ENCODE measurements at places on chromosomes 2 and 18.
A peak's percentile ranks its signal among the peaks of the same experiment; 100 is the strongest.

GRCh38 chr2:221981912-221982470, 316.8 kb downstream of the PAX3 start:
- DNase-seq = no peak

DNA sequence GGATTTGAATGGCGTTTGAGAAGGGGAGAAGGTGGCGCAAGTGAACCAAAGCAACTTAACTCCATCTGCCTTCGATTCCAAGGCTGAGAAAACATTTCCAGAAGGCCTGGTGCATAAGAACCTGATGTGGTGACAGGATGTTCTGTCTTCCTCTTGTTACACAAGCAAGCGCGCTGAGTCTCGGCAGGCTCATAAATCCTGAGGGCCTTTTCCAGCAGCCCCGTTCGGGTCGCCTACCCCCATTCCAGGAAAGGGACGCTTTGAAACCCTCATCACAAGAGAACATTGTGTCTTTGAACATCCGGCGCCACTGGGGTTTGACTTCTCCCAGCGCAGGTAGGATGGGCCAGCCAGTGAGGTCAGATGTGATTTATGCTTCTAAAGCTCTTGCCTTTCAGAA, 403.5 kb downstream of the SETBP1 start:
- no peak for DNase-seq

- no peak for DNase-seq
Measured at GRCh38 chr2:81234711-81235110, 930.2 kb upstream of the LRRTM1 start.

GRCh38 chr2:28401411-28401810, 8.8 kb downstream of the FOSL2 start:
- no peak for DNase-seq

GRCh38 chr2:29789911-29790485, 131.4 kb downstream of the ALK start:
- DNase-seq = no peak

DNA sequence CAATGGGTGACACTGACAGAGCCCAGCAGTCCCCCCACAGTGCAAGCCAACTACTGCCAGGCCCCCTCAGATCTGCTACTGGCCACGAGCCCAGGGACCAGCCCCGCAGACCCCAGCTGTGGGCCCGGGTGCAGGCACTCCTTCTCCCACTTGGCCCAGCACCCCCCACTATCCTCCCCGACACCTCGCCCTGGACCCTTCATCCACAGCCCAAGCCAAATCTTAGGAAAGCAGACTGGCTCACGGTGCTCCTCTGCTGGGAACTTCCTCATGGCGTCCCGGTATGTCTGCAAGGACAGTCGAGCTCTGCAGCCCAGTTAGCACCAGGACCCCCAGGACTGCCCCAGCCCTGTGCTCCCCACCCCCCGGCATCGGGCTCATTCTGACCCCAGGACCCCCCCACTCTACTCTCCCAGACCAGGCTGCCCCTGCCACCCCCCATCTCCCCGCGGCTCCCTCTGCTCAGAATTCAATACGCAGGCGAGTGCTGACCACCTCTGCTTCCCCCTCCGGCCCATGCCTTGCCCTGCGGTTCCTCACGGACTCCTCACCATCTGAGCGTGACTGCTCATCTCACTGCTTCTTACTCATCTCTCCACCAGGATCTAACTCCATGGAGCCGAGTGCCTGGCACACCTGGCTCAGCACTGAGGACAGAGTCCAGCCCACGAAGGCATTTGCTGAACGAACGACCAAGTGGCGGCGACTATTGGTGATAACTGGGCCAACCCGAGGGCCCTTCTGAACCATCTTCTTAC, 85.7 kb downstream of the PXDN start:
- DNase-seq = no peak

DNA sequence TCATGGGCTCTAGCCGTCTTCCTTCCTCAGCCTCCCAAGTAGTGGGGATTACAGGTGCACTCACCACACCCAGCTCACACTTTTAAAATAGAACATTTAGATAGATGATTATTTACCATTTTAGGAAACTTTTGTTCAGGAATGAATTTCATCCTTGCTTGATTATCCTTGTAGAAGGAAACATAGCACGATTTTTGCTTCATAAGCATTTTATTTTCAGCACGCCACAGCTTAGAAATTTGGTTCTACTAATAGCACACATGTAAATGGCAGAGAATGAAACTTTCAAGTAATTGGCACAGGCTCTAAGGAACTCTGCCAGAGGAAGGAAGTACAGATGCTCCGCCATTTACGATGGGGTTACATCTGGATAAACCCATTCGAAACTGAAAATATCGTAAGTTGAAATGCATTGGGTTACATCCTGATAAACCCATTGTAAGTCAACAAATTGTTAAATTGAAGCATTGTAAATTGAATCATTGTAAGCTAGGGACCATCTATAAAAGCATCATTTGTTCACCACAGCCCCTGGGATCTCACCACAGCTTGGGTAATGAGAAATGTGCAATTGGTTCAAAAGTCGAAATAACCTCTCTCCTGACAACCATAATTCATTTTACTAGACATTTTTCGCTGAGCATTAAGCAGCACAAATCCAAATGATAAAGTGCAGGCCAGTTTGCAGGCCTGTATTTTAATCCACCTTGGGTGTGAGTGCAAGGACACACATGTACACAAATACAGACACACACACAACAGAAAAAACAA, 33.2 kb downstream of the FRZB start:
- DNase-seq = no peak

DNA sequence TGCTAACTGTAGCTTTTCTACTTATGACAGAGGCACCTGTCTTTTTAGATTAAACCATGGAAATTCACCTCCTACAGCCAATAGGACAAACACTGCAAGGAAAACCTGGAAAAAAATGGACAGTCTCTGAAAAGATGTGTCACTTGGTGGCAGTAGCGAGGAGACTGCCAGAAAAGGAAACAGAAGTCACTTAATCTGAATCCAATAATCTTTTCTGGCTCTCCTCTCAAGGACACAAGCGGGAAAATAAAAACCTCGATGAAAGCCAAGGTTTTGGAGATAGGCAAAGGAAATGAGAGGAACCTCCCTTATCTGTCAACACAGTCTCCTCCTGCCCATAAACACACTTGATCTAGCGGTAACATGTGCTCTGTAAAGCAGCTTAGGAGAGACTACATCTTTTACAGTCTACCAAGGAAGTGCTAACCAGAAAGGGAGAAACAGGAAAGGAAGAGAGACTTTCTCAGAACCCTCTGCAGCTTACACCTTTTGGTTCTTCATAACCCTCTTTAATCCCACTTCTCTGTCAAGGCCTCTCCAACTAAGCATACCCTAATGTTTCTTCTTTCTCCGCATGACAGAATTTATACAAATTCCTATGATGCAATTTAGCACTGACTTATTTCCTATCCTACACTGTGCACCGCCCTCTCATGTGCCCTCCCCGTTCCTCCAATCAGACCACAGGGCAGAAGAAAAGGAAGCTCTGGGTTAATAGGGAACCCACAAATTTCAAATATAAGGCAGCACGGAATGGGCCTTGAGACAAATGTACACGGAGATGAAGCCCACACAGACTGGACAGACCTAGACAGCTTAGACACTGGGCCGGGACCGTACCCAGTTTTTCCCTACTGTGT, 52.8 kb downstream of the CLASP1 start:
- peak; percentile 47 for DNase-seq

- DNase-seq = peak; percentile 86
Measured at GRCh38 chr2:43426305-43427031, 169.4 kb downstream of the THADA start.

DNA sequence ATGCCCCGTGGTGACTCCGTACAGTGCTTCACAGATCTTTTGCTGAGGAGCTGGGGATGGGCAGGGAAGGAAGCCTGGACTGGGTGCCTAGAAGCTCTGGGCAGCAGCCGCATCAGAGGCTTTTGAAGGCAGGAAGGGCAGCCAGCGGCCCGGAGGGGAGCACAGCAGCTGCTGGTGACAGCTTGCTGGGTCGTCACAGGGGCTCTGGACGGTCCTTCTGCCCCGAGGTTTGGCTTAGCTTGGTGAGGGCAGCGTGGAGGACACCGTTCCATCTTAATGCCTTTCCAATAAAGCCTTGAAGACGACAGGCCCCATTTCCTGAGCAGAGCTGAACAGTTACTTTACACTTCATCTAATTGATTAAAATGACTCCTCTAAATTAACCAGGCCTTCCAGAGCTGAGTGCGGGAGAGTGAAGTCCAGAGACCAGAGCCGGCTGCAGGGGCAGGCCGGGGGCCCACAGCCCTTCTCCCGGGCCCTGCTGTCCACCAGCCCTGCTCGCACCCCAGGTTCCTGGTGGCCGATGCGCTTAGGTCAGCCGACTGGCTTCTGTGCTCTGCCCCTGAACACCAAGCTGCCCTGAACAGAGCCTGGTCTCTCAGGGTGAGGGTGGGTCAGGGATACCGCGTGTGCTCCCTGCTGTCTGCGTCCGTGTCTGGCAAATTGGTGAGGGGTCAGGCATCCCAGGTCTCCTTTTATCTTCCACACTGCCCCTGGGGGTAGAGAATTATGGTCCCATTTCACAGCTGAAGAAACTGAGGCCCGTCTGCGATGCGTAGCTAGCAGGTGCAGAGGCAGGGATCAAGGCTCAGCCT, 43.5 kb downstream of the RRM2 start:
- DNase-seq = no peak

DNA sequence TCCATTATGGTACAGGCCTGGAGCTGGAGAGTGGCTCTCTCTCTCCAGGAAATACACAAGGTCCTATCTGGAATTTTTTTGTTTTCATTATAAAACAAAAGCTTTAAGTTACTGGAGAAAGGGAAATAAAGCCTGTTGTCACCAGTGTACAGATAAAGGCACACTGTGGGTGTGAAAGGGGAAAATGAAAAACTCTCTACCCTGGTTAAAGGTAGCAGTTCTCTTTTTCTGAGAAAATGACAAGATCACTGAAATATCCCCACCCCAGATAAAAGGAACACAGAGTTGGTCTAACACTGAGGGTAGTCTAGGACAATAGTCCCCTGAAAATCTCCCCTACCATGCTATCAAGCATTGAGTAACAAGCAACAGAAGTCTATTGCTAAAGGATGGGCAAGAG, 438.7 kb downstream of the MBD2 start:
- DNase-seq = no peak

DNA sequence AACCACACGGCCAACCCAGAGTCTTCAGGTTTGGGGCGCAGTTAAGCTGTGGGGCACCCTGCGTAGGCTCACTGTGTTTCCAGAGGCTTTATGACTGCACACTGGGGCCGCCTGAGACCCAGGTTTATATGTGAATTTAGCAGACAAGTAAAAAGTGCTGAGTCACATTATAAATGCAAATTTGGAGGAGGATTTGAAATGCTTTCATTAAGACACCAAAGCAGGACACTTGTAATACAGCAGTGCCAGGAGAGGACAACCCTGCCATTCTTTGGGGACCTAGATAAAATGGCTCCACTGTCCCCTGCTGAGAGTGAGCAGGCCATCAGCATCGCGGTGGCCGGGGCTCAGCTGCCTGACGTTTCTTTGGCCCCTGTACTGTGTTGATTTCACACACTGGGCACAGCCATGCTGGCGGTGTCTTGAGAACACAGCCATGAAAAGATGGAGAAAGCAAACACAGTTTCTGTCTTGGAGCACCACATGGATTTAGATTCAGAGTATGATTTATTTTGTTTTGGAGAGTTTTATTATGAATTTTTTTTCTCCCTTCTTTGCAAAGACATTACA, 10.2 kb downstream of the ACKR3 start:
- DNase-seq = no peak

DNA sequence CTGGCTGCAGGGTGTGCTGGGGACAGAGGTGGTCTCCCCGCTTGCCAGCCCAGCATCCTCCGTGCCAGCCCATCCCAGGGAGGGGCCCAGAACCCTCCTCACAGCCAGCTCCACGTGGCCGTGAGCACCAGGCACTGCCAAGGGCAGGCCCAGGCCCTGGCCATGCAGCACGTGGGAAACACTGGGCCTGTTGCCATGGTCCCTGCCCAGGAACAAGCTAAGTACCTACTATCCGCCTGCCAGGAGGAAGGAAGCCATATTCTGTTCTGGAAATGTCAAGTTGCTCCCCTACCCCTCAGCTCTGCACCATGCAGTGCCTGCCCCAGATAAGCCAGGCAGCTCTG, 250.6 kb downstream of the CYP26B1 start:
- DNase-seq = no peak

DNA sequence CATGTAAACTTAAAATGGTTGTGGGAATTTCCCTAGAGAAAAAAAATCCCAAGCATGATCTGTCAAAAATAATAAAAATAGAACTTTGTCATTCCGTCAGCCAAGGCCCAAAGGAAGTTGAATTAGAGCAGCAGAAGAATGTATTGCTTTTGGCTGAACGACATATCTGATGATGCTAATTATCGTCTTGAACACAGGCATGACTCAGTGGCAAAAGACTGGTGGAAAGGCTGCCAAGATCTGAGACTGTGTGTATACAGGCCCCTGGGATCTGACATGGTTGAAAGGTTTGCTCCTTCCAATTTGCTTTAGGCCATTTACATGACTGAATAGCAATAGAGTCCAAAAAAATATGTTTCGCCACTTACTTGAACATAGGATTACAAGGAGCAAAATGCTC, 1057.1 kb upstream of the CRIM1 start:
- DNase-seq = no peak

DNA sequence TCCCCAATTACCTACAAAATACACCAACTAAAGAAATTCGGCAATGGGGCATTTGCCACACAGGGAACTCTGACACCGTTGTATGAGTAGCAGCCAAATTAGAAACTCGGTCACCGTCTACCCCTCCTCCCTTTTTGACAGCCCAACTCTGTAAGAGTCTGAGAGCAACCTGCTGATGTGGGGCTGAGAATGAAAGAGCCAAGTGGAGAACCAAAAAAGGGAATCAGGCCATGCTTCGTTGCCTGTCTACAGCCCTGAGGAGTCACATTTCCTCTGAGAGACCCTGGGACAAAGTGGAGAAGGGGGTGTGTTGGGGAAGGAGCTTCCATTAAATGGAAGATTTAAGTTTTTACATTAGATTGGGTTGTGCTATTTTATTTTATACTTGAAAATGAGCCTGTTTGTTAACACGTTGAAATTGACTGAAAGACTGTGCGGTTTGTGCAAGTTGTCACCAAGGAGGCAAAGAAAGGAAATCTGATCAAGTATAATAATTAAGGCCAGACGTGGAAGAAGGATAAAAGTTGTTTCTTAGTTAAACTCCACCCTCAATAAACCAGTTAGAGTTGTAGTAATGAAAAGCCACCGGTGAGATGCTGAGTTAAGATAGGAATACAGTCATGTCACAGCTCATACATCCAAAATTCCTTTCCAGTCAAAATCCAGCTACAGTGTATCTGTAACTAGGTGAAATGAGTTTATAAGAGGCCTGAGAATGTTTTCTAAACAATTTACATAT, 131.7 kb upstream of the CREB1 start:
- no peak for DNase-seq

GRCh38 chr18:56505971-56506370, 132.4 kb downstream of the TXNL1 start:
- no peak for DNase-seq

- DNase-seq = no peak
Measured at GRCh38 chr18:49563130-49563540, 1.3 kb downstream of the LIPG start.

DNA sequence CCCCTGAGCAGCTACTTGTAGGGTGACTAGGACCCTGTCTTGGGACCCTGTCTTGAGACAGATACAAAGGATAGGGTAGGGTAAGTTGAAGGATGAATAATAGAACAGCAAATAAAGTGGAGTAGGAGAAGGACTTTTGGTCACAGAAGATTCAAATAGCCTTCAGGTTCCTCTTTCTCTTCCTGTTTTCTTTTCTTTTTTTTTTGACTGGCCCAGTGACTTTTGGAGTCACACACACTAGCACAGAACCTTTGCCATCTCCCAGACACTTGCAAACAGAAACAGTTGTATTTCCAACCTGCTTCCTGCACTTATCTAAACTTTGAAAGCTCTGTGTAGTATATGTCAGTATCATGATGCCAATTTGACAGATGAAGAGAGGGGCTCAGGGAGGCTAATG, 108.2 kb downstream of the TDRD15 start:
- DNase-seq = no peak

- no peak for DNase-seq
Measured at GRCh38 chr2:103169861-103170260, 408.0 kb downstream of the TMEM182 start.
